ENCODE measurements at places on chromosomes 12 and 14.

DNA sequence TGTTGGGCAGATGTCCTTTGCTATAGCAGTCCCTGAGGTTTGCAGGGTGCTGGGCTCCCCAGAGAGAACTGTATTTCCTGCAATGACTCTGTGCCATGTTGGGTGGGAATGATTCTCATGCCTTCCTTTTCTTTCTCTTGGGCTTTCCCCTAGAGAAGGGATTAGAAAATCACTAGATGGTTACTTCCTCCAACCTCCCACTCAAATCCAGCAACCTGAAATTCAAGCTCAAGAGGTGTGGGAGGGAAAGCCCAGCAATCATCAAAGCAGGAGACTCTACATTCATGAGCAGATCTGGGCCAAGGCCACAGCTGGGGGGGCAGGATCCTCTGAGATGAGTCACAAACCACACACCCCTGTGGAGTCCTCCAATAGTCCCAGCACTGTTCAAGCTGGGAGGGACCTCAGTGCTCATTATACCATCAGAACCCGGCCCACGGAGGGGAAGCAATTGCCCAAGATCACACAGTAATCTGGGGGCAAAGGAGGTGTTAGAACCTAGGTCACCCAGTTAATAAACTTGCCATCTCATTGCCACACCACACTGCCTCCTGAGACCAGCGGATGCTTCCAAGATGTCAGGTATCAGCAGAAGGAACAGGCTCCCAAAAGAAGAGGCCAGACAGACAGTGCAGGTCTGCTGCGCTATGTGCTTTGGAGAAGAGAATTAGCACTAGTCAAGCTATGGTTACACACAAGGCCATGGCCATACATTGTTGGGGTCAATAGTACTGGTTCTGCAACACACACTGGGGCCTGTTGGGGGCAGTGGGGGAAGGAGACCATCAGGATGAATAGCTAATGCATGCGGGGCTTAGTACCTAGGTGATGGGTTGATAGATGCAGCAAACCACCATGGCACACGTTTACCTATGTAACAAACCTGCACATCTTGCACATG is 65.7 kb downstream of the TTC9 start:
- DNase-seq = no peak

GRCh38 chr14:93096691-93097322 is 18.9 kb downstream of the ITPK1 start:
- no peak for DNase-seq

DNA sequence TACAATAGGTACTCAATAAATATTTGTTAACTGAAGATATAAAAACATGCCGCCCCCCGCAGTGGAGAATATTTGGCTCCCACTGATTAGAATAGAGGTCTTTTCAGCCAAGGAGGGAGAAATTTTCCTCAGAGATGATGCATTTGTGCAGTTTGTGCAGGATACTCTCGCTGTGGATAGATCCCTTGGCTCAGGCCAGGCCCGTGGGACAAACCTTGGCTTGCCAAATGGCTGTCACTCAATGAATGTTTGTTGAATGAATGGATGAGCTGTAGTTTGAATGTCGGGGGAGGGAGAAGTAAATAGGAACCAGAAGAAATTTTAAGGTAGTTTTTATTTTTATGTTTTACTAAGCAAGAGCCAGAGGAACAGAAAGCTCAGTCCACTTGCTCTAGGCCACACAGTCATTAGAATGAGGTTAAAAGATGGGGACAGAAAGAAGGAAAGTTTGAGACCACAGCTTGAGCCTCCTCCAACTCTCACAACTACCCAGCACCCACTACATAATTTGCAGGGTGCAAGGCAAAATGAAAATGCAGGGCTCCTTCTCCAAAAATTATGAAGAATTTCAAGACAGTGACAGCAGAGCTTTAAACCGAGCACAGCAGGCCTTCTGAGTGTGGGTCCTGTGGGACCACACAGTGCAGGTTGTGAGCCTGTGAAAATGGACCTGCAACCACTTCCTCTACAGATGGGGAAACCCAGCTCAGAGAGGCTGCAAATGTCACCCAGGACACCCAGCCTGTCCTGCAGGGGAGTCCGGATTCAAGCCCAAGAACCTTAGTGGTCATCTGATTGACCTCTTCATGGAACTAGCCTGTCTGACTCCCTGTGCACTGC is 51.4 kb downstream of the WSCD2 start:
- no peak for DNase-seq

- DNase-seq = no peak
These were observed 15.9 kb downstream of the KCTD10 start for GRCh38 chr12:109461049-109461845.

- no peak for DNase-seq
These were observed 68.3 kb downstream of the SEC23A start for GRCh38 chr14:39034481-39035296.

DNA sequence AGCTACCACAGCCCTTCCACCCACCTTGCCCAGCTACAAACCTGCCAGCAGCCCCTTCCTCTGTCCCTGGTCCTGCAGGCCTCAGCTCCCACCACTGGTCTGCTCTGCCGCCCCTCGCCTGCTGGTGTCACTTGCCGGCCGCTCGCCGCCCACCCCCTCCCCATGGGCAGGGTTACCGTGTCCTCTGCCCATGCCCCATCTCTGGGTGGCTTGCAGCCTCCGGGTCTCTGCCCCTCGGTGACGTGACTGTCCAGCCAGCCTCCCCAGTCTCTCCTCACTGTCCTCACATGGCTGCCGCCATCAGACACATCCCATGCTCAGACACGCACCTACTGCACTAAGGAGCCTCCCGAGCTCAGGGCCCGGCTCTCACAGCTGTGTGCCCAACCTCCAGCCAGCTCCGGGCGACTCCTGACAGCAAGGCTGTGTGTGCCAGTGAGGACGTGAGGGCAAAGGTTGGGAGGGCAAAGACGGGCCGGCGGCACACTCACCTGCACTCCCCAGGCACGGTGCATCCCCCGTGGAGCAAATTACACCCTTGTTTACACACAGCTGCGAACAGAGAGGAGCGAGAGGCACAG is 13.4 kb downstream of the JAG2 start:
- DNase-seq = no peak

GRCh38 chr14:62280366-62280765 is 518.1 kb downstream of the SNAPC1 start:
- DNase-seq = no peak

DNA sequence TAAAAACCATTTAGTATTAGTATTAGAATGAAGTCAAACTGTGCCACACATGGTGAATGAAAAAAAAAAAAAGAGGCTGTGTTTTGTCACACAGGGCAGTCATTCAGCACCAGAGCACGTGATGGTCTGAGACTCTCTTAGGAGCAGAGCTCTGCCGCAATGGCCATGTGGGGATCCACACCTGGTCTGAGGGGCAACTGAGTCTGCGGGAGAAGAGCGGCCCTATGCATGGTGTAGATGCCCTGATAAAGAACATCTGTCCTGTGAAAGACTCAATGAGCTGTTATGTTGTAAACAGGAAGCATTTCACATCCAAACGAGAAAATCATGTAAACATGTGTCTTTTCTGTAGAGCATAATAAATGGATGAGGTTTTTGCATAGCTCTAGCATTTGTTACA is 12.2 kb upstream of the BDKRB1 start:
- no peak for DNase-seq

GRCh38 chr12:121719926-121720414 is 7.4 kb downstream of the TMEM120B start:
- no peak for DNase-seq

- no peak for DNase-seq
These were observed 2.2 kb upstream of the PXN start for GRCh38 chr12:120267736-120268135.

DNA sequence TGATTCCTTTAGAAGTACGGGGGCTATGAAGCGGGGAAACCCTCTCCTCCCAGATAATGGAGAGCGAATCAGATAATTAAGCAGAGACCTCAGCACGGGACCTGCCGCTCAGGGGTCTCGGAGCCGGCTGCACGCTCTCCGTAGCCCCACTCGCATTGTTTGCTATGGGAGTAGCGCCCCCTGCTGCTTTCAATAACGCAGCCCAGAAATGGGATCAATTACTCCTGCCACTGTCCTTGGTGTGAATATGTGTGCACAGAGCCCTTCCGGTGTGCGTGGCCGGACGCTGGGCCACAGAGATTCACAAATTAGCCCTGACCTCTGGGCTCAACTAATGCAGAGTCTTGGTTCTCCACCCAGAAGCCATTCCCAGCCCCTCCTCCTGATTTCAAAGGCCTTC is 76.4 kb upstream of the TMEM132C start:
- DNase-seq = no peak

- no peak for DNase-seq
These were observed 2.8 kb downstream of the ADSS1 start for GRCh38 chr14:104726600-104727451.
